ENCODE measurements at places on chromosomes 7 and 10. TPM values are rescaled to one million over a fixed set of nuclear protein-coding genes. Genes with fewer than 3 reads are reported as not detected.

The DRGX gene
- not detected for total RNA-seq

The ZNF804B gene
- total RNA-seq, result not detected

The CTAGE4 gene
- 0.28 TPM for total RNA-seq

The PDGFA gene
- total RNA-seq, result 24.0 TPM

The CCDC126 gene
- total RNA-seq, result 9.2 TPM

The SIRT1 gene
- 13.9 TPM for total RNA-seq

The IGF2BP3 gene
- total RNA-seq, result 12.8 TPM

The TET1 gene
- 2.1 TPM for total RNA-seq

The OR9A2 gene
- total RNA-seq, result not detected

The KLLN gene
- 0.37 TPM for total RNA-seq

The CPA5 gene
- not detected for total RNA-seq

Data from smooth muscle cell of bladder (primary cell).